ENCODE measurements at places on chromosomes 12 and 14. TPM values are rescaled to one million over a fixed set of nuclear protein-coding genes. Genes with fewer than 3 reads are reported as not detected.

The SBNO1 gene
- 27.1 TPM for total RNA-seq

The FSCB gene
- total RNA-seq = not detected

The GPD1 gene
- total RNA-seq = 9.0 TPM

The ING4 gene
- total RNA-seq = 23.2 TPM

The SSPN gene
- total RNA-seq = 67.4 TPM

The SLCO1B1 gene
- total RNA-seq = not detected

The ARHGEF40 gene
- total RNA-seq = 21.3 TPM

The OR6C2 gene
- total RNA-seq = not detected

The BCL11B gene
- total RNA-seq = 0.11 TPM

The CELA1 gene
- not detected for total RNA-seq

The LRRC10 gene
- 43.8 TPM for total RNA-seq

GRCh38 chr14:75757644-75758402 lies 96.8 kb downstream of the TTLL5 start:
- no peak for DNase-seq
- no peak overlapping the region for H3K4me3 ChIP-seq
- H3K4me1 ChIP-seq = peaks cover 4% of the 10 kb centered on the region

DNA sequence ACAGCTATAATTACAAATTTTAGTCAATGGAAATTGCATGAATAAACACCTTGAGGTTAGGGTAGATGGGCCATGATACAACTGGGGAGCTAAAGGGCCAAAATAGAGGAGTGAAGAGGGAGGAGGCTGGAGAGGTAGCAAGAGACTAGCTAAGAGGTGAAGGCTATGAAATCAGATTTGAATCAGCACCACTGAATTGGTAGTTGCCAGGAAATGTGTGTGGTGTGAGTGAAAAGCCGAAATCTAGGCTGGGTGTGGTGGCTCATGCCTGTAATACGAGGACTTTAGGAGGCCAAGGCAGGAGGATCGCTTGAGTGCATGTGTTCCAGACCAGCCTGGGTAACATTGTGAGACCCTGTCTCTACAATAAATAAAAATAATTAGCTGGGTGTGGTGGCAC lies 22.7 kb downstream of the YY1 start:
- peak overlapping the region; percentile 50 for H3K27ac ChIP-seq
- no peak for DNase-seq

DNA sequence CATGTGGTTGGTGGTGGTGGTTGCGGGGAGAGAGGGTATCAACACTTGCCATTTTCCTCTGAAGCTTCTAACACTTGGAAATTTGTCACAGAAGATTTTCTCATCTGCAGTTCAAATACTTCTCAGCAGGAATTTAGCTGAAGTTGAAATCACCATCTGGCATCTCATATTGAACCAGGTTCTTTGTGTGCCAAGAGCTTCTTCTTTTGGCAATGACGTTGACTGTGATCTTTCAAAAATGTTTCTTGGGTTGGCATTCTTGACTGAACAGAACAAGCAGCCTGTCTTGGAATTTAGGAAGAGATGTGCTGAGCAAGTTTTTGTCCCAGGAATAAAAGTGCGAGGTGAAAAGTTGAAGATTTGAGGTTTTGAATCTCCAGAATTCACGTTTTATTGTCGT lies 8.7 kb upstream of the NIN start:
- no peak overlapping the region for H3K27ac ChIP-seq
- H3K4me1 ChIP-seq = no peaks in the 10 kb centered on the region
- peaks cover 16% of the 10 kb centered on the region for H3K27me3 ChIP-seq
- H3K36me3 ChIP-seq = no peaks in the 10 kb centered on the region
- DNase-seq = no peak

DNA sequence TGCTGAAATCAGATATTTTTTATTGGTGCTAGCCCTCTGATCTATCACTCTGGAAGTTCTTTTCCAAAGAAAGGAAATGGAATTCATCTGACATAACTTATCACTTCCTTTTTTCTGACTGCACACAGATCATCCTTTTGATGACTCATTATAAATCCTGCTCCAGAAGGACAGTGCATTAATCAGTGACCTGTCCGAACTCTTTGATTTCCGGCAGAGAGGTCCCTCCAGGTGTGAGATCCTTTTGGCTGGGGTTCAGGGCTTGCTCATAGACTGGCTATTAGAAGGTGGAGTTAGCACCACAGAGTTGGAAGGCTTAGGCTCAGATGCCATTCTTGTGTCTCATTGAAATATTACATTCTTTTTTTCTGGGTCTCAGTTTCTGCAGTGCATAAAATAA lies 328.2 kb downstream of the ZFP36L1 start:
- no peaks in the 10 kb centered on the region for H3K27me3 ChIP-seq
- H3K4me1 ChIP-seq = peaks cover 20% of the 10 kb centered on the region
- no peak overlapping the region for H3K27ac ChIP-seq
- DNase-seq = no peak

GRCh38 chr12:92927055-92927435 lies 2.0 kb downstream of the EEA1 start:
- H3K27ac ChIP-seq = peak overlapping the region; percentile 99
- no peak for DNase-seq
- no peaks in the 10 kb centered on the region for H3K27me3 ChIP-seq
- H3K36me3 ChIP-seq = no peaks in the 10 kb centered on the region

- H3K4me3 ChIP-seq = no peak overlapping the region
- H3K36me3 ChIP-seq = no peaks in the 10 kb centered on the region
- no peaks in the 10 kb centered on the region for H3K27me3 ChIP-seq
Measured at GRCh38 chr12:1246637-1247036, 255.6 kb downstream of the ERC1 start.

DNA sequence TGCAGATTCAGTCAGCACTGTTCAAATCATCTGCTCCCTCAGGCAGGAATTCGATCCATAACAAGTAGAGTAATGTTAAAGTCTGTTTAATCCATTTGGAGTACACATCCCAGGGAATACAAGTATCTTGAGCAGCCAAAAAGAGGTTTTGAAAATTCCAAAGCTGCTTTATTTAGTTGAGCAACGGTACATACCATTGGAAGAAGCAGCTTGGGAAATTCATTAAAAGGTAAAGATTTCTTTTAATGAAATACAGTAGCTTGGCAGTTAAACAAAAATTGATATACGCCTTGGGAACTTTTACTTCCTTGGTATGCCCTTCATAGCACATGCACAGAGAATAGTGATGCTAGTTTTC lies 153.8 kb downstream of the LRIG3 start:
- no peak for DNase-seq
- no peaks in the 10 kb centered on the region for H3K27me3 ChIP-seq
- H3K4me3 ChIP-seq = no peak overlapping the region
- no peaks in the 10 kb centered on the region for H3K36me3 ChIP-seq

DNA sequence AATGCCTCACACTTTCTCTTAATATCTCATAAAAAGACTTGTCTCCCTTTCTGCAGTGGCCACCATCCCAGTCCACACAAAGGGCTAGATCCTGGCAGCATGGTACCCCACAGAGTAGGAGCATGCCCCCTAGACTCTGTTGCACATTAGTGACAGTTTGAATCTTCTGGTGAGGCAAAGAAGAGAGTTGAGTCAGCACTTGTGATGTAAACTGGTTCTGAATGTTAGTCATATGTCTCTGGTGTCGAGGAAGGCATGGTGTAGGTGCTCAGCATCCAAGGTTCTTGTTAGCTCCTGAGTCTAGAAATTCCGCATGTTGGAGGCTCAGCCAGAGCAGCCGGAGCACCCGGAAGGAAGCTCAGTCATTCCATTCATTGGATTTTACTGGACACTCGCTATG lies 9.8 kb downstream of the TTC9 start:
- no peak overlapping the region for H3K27ac ChIP-seq
- H3K4me3 ChIP-seq = no peak overlapping the region
- peaks cover 15% of the 10 kb centered on the region for H3K4me1 ChIP-seq
- H3K36me3 ChIP-seq = no peaks in the 10 kb centered on the region

- H3K4me1 ChIP-seq = peaks cover 86% of the 10 kb centered on the region
- DNase-seq = peak; percentile 57
- H3K27ac ChIP-seq = peak overlapping the region; percentile 86
- H3K4me3 ChIP-seq = no peak overlapping the region
Measured at GRCh38 chr14:104973135-104973384, 5.1 kb downstream of the AHNAK2 start.

GRCh38 chr12:25119020-25119419 lies 75.9 kb downstream of the DNAI7 start:
- H3K27ac ChIP-seq = no peak overlapping the region
- no peaks in the 10 kb centered on the region for H3K27me3 ChIP-seq
- H3K4me3 ChIP-seq = no peak overlapping the region
- H3K36me3 ChIP-seq = no peaks in the 10 kb centered on the region
- no peak for DNase-seq
- no peaks in the 10 kb centered on the region for H3K4me1 ChIP-seq

- H3K27ac ChIP-seq = peak overlapping the region; percentile 95
- no peaks in the 10 kb centered on the region for H3K36me3 ChIP-seq
- H3K27me3 ChIP-seq = no peaks in the 10 kb centered on the region
- DNase-seq = no peak
- H3K4me1 ChIP-seq = peaks cover 76% of the 10 kb centered on the region
Measured at GRCh38 chr12:117045160-117046010, 53.8 kb downstream of the TESC start.

DNA sequence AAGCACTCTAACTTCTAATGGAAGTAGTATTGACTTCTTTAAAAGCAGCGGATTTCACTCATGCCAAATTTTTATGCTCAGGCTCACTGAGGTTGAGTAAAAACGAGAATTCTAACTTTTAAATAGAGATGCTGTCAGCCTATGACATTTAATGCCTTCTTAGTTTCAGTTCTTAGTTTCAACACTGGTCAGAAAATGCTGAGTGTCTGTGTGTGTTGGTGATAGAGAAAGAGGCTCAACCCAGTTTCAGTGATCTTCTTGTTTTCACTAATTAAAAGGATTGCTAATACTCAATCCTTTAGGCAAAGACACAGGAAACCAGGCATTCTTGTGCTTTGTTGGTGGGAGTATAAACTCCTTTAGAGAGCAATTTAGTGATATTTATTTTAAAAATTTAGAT lies 31.0 kb downstream of the PEBP1 start:
- H3K36me3 ChIP-seq = peaks cover 56% of the 10 kb centered on the region
- peaks cover 5% of the 10 kb centered on the region for H3K4me1 ChIP-seq
- no peak for DNase-seq

GRCh38 chr12:109715310-109716091 lies 1.9 kb downstream of the FAM222A start:
- H3K4me3 ChIP-seq = peak overlapping the region; percentile 84
- peak overlapping the region; percentile 82 for H3K27ac ChIP-seq
- DNase-seq = peak; percentile 29
- H3K27me3 ChIP-seq = peaks cover 40% of the 10 kb centered on the region
- no peaks in the 10 kb centered on the region for H3K36me3 ChIP-seq

GRCh38 chr12:57204454-57204853 lies 12.1 kb upstream of the NXPH4 start:
- no peak overlapping the region for H3K4me3 ChIP-seq
- DNase-seq = no peak
- no peak overlapping the region for H3K27ac ChIP-seq
- peaks cover 23% of the 10 kb centered on the region for H3K4me1 ChIP-seq
- no peaks in the 10 kb centered on the region for H3K27me3 ChIP-seq

GRCh38 chr14:105491366-105491973 lies 424 bp downstream of the TEDC1 start:
- H3K36me3 ChIP-seq = no peaks in the 10 kb centered on the region
- H3K27me3 ChIP-seq = no peaks in the 10 kb centered on the region
- peak overlapping the region; percentile 87 for H3K4me3 ChIP-seq
- DNase-seq = peak; percentile 67
- H3K27ac ChIP-seq = peak overlapping the region; percentile 100
- H3K4me1 ChIP-seq = peaks cover 71% of the 10 kb centered on the region

DNA sequence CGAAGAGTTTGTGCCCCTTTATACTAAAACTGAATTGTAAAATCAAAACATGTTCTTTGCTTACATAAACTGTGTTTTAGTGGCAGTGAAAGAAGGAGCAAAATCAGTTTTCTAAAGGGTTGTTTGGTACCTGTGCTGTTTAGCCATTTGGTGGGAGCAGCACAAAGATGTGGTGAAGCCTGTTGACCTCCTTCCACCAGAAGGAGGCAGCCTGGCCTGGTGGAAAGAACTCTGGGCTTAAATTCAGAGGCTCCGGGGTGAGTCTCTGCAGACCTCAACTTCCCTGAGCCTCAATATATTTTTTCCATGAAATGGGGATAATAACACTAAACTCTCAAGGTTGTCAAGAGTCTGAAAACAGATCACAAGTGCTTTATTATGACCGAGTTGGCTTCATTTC lies 502.5 kb downstream of the VRK1 start:
- DNase-seq = no peak
- H3K27me3 ChIP-seq = peaks cover 70% of the 10 kb centered on the region
- no peaks in the 10 kb centered on the region for H3K36me3 ChIP-seq
- H3K4me1 ChIP-seq = no peaks in the 10 kb centered on the region

- no peaks in the 10 kb centered on the region for H3K36me3 ChIP-seq
- DNase-seq = no peak
- peaks cover 28% of the 10 kb centered on the region for H3K4me1 ChIP-seq
- H3K27me3 ChIP-seq = no peaks in the 10 kb centered on the region
- H3K4me3 ChIP-seq = no peak overlapping the region
Measured at GRCh38 chr12:1666685-1667162, 24.1 kb upstream of the ADIPOR2 start.

GRCh38 chr12:101087920-101088319 lies 122.1 kb downstream of the SLC5A8 start:
- H3K4me1 ChIP-seq = no peaks in the 10 kb centered on the region
- no peak overlapping the region for H3K4me3 ChIP-seq
- H3K27ac ChIP-seq = no peak overlapping the region
- DNase-seq = no peak
- H3K27me3 ChIP-seq = no peaks in the 10 kb centered on the region

GRCh38 chr14:58635091-58635830 lies 2.5 kb upstream of the DACT1 start:
- peaks cover 46% of the 10 kb centered on the region for H3K4me1 ChIP-seq
- peaks cover 21% of the 10 kb centered on the region for H3K27me3 ChIP-seq
- no peak for DNase-seq
- no peaks in the 10 kb centered on the region for H3K36me3 ChIP-seq
- peak overlapping the region; percentile 30 for H3K27ac ChIP-seq

DNA sequence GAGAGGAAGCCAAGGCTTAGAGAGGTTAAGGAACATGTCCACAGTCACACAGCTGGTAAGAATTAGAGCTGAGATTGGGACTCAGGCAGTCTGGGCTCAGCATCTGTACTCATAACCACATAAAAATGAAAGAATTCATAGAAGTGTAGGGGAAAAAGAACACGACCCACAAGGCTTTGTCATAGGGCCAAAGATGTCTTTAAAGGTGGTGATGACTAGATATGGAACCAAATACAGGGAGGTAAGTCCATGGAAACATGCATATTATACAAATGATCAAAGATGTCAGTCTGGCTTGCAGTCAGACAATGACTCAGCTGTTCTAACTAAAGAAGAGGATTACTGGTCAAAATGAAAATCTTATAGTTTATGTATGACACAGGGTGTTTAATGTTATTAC lies 7.2 kb upstream of the SSPN start:
- H3K4me1 ChIP-seq = no peaks in the 10 kb centered on the region
- H3K36me3 ChIP-seq = no peaks in the 10 kb centered on the region
- no peak for DNase-seq
- H3K27ac ChIP-seq = no peak overlapping the region
